ENCODE measurements at places on chromosomes 16 and 17. TPM values are rescaled to one million over a fixed set of nuclear protein-coding genes. Genes with fewer than 3 reads are reported as not detected.

Gene TMC7
- total RNA-seq = 1.8 TPM

DNA sequence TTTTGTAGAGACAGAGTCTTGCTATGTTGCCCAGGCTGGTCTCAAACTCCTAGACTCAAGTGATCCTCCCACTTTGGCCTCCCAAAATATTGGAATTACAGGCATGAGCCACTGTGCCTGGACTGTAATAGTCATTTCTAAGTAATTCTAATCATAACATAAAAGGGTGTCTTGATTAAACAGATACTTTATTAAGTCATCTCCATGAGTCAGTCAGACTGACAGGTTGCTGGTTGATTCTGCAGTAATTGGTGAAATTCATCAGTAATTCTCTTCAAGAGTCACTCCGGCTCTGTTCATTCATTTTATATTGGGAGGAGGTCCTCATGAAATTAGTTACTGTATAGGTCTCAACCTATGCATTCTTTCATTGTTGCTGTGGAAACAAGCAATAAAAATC, 85.6 kb downstream of the SPECC1 start:
- no peak for DNase-seq

Gene MMP2
- total RNA-seq = 578 TPM

Gene HASPIN
- not detected for total RNA-seq

DNA sequence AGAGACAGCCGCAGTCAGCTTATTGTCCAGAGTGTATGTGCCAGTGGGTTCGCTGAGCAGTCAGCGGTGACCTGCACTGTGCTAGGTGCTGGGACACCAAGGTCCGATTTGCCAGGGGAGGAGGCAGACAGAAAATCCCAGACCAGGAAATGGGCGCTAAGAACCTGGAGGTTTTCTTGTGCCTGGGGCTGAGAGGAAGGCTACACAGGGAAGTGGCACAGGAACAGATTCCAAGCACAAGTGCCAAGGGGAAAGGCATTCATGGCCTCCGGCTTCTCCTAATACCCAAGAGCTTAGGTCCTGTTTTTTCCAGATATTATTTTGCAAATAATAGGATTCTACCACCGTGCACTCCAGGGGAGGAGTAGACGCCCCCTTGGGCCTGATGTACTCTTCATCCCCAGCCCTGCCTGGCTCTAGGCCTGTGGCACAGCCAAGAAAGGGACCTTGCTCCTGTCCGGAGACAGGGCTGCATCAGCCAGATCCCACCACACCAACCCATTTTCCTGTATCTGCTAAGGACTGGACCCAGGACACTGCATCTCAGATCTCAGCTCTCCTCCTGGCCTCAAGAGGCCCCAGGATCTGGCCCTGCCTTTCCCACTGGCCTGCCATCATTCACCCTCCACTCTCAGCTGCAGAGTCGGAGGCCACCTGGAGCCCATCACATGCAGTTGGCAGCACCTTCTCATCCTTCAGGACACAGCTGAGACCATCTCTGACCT, 187.2 kb downstream of the NTN1 start:
- no peak for DNase-seq

- no peak for DNase-seq
These were observed 117.7 kb downstream of the CMIP start for GRCh38 chr16:81562174-81562849.

- DNase-seq = no peak
These were observed 18.9 kb downstream of the XYLT1 start for GRCh38 chr16:17451843-17452242.

Gene LHX1
- total RNA-seq = not detected

GRCh38 chr16:76910931-76911330, 280.1 kb upstream of the MON1B start:
- DNase-seq = no peak

Data from uterus (tissue), 4 donors.